Right atrium auricular region (tissue), 2 donors: ENCODE measurements at places on chromosomes 1 and 21.

- no peak for DNase-seq
- no peaks in the 10 kb centered on the region for H3K27me3 ChIP-seq
- H3K4me1 ChIP-seq: peaks cover 51% of the 10 kb centered on the region
- no peaks in the 10 kb centered on the region for H3K36me3 ChIP-seq
- no peak overlapping the region for H3K4me3 ChIP-seq
These were observed 4.8 kb downstream of the FAM110D start for GRCh38 chr1:26163684-26164035.

DNA sequence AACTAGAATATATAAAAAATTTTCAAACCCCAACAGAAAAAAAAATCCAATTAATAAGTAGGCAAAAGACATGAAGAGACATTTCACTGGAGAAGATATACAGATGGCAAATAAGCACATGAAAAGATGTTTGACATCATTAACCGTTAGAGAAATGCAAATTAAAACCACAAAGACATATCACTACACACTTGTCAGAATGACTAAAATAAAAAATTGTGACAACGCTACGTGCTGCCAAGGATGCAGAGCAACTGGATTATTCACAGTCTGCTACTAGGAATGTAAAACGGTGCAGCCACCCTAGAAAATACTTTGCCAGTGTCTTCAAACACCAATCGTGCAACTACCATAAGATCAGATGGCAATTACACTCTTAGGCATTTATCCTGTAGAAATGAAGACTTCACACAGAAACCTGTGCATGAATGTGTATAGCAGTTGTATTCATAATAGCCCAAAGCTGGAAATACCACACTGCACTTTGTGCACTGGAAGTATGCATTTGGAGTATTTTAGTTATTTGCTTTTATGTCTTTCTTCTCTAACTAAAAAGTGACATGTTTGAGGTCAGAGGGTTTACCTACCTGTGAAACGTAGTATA is 75.3 kb upstream of the PALMD start:
- no peak overlapping the region for H3K27ac ChIP-seq
- H3K36me3 ChIP-seq: no peaks in the 10 kb centered on the region
- no peaks in the 10 kb centered on the region for H3K27me3 ChIP-seq
- no peaks in the 10 kb centered on the region for H3K4me1 ChIP-seq
- H3K4me3 ChIP-seq: no peak overlapping the region
- DNase-seq: no peak

DNA sequence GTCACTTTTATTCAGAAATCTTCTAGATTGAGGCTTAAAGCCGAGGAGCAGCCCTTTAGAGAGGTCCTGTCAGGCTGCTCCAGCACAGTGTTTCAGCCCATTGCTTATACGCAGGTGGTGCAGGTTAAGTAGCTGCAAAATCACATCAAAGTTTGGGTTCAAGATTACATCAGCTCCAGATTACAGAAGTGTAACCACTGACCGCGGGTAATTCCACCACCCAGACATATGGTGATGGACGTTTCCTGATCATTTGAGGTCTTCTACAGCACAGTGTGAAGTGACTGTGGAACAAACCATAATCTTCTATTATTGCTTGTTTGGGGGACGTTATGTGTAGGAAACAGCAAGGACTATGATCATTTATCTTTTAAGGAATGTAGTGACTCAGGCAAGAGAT is 11.8 kb downstream of the C1orf115 start:
- H3K27me3 ChIP-seq: no peaks in the 10 kb centered on the region
- no peak for DNase-seq
- peaks cover 4% of the 10 kb centered on the region for H3K36me3 ChIP-seq
- peaks cover 39% of the 10 kb centered on the region for H3K4me1 ChIP-seq

GRCh38 chr1:84164161-84164560 is 20.1 kb downstream of the PRKACB start:
- no peaks in the 10 kb centered on the region for H3K27me3 ChIP-seq
- no peaks in the 10 kb centered on the region for H3K36me3 ChIP-seq
- DNase-seq: no peak
- H3K4me3 ChIP-seq: no peak overlapping the region
- no peaks in the 10 kb centered on the region for H3K4me1 ChIP-seq

GRCh38 chr1:183363972-183364371 is 54.2 kb downstream of the NMNAT2 start:
- H3K36me3 ChIP-seq: no peaks in the 10 kb centered on the region
- no peaks in the 10 kb centered on the region for H3K27me3 ChIP-seq
- no peak overlapping the region for H3K27ac ChIP-seq

GRCh38 chr1:86190873-86191272 is 34.3 kb upstream of the COL24A1 start:
- DNase-seq: no peak
- H3K4me3 ChIP-seq: no peak overlapping the region
- no peaks in the 10 kb centered on the region for H3K36me3 ChIP-seq
- no peaks in the 10 kb centered on the region for H3K4me1 ChIP-seq
- no peaks in the 10 kb centered on the region for H3K27me3 ChIP-seq

DNA sequence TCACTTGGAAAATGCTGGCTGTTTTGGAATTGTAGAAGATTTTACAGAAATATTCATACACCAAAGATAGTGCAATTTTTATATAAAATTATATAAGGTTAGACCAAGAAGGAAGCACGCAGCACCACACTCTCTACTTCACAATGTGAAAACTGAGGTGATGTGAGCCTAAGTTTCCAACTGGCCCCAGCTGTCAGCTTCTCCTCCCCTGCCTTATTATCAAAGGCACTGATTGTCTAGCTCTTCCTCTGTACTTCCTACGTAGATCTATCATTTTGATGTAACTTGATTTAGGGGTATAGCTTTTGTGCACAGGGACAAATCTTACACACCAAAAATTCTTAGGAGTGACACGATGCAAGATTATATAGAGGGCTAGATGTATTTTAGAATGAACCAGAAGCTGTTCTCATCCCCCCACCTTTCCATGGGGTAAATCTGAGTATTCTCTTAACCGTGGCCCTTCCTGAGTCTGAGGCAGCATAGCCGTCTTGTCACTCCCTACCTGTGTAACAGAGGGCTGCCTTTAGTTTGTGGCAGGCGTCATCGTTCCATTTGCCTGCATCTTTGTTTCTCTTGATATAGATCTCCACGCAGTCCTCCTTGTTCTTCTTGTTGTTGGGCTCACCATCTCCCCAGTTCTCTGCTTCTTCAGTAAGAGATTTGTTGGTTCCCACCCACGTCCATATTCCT is 3.4 kb downstream of the SELL start:
- no peak overlapping the region for H3K4me3 ChIP-seq
- no peaks in the 10 kb centered on the region for H3K4me1 ChIP-seq
- H3K27me3 ChIP-seq: no peaks in the 10 kb centered on the region
- H3K27ac ChIP-seq: no peak overlapping the region
- no peak for DNase-seq
